ENCODE measurements at places on chromosomes 13 and 19.

- DNase-seq, result peak; percentile 53
These were observed 46.9 kb upstream of the SLITRK1 start for GRCh38 chr13:83929157-83929556.

GRCh38 chr19:53504885-53505284, 33.1 kb upstream of the ZNF331 start:
- DNase-seq, result no peak

GRCh38 chr19:51386882-51387520, 773 bp downstream of the LIM2 start:
- no peak for DNase-seq

DNA sequence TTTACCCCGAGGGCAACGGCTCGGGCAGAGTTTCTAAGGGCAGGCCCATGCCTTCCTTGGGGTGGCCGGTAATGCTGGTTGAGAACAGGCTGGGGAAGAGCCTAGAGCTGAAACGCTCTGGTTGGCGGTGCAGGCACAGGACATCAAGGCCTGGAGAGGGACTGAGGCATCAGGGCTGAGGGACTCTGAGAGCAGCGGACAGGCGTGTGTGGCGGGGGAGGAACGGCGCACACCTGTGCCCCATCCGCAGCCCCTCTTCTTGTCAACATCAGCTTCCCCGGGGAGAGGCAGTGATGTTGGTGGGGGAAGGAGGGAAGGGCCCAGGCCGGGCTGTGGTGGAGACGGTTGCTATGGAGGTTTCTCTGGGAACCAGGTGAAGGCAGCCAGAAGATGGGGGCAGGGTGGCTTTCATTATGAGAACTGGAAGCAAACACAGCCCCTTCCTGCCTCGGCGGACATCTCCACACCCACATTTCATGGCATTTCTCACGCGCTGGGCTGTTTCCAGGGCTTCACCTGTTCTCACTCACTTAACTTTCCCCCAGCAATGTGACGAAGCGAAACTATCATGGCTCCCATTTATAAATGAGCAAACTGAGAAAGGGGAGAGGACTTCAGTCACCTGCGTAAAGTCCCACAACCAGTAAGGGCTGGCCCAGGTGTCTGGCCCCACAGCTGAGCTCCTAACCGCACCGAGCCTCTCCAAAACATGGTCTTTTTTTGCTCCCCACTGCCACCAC, 8.2 kb upstream of the ATF5 start:
- no peak for DNase-seq

GRCh38 chr19:16915135-16915534, 26.3 kb downstream of the F2RL3 start:
- no peak for DNase-seq

DNA sequence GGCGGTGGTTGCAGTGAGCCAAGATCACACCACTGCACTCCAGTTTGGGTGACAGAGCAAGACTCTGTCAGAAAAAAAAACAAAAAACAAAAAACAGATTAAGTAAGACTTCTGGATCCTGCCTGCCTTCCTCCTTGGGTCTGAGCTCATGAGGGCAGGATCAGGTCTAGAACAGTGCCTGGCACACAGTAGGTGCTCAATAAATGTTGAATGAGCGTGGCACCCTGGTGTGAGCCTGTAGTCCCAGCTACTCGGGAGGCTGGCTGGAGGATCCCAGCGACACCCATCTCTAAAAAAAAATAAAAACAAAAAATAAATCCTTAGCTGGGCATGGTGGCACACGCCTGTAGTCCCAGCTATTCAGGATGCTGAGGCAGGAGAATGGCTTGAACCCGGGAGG, 2.8 kb upstream of the CDC37 start:
- no peak for DNase-seq

GRCh38 chr19:49952479-49952836, 8.5 kb downstream of the SIGLEC11 start:
- DNase-seq, result no peak
